ENCODE measurements at places on chromosomes 16 and 17. TPM values are rescaled to one million over a fixed set of nuclear protein-coding genes. Genes with fewer than 3 reads are reported as not detected.

MAPT gene
- total RNA-seq = 4.6 TPM

DNA sequence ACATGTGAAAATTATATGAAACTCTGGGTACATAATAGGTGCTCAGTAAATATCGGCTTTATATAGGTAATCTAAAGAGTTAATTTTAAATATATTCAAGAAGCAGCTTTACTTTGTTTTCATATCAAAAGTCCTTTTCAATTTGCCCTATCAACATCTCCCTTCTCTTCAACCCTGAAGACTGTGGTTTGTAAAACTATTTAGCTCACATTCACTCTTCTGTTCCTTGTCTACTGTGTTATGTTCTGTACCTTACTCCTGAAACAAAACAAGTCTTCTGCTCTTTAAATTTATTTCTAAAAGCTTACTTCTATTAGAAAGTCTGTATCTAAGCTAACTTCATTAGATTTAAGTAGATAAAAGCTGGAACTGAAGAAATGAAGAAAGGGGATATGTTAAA lies 301.7 kb upstream of the PMFBP1 start:
- no peak for DNase-seq

DNA sequence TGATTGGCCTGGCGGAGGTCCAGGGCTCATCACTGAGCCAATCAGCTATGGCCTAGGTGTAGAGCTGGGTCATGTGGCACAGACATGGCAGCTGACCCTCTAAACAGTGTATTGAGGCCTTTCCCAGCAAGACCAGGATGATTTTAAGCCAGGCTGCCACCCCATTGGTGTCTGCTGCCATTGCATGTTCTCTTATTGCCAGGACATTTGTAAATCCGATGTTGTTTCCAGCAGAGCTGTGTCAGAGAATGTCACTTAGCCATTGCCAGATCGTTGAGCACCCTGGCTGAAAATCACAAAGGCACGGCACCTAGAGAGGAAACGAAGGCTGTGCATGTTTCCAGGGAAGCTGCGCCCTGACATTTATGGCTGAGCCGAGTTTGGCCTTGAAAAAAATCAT lies 33.4 kb downstream of the RBFOX1 start:
- DNase-seq = no peak

TEX19 gene
- total RNA-seq = not detected

GRCh38 chr17:14752011-14752410 lies 451.1 kb downstream of the HS3ST3B1 start:
- no peak for DNase-seq

DNA sequence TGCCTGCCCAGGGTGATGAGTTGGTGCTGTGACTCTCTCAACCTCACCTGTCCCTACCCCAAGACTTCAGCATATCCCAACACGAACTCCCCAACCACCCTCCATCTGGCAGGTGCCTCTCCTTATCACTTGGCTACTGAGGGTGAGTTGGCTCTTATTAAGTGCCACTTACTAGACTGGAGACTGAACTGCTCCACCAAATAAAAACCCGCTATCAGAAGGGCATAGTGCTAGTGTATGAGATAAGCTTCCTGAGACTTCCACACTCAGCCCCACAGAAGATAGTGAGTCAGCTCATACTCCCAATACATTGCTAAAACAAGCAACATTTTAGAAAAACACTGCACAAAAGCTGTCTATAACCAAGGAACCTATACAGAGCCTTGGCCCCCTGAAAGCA lies 16.0 kb upstream of the CCL18 start:
- no peak for DNase-seq

GRCh38 chr17:67633751-67634211 lies 84.0 kb upstream of the NOL11 start:
- DNase-seq = no peak

GRCh38 chr16:23832882-23833281 lies 2.9 kb upstream of the PRKCB start:
- no peak for DNase-seq

GRCh38 chr17:17183744-17184143 lies 22.4 kb downstream of the PLD6 start:
- DNase-seq = no peak

CD300LF gene
- total RNA-seq = not detected

PLLP gene
- 0.55 TPM for total RNA-seq

- DNase-seq = no peak
Observed at GRCh38 chr17:21301593-21302550, 17.4 kb downstream of the MAP2K3 start.

GRCh38 chr16:78838276-78838675 lies 738.8 kb downstream of the WWOX start:
- DNase-seq = no peak

TMEM132E gene
- total RNA-seq = not detected

DNA sequence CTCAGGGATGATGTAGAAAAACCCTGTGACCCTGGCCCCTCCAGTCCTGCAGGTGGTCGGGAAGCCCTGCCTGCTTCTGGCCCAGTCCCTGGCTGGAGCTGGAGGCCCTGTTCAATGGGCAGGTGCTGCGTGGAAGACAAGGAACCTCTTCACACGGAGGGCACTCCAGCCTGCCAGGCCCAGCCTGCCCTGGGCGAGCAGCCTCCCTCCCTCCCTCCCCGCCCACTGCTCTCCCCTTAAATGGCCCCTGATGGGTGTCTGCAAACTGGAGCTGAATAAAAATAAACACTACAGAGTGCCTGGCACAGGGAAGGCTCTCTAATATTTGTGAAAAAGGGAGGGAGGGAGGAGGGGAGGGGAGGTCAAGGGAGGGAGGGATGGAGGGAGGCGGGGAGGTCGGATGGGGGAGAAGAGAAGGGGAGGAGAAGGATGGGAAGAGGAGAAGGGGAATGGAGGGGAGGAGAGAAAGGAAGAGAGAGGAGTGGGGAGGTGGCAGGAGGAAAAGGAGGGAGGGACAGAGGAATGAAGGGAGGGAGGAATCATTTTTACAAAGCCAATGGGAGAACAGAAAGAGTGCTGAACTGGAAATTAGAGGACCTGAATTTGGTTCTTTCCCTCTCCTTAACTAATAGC lies 222.8 kb upstream of the TNRC6C start:
- DNase-seq = no peak

PIMREG gene
- 96.3 TPM for total RNA-seq

DNA sequence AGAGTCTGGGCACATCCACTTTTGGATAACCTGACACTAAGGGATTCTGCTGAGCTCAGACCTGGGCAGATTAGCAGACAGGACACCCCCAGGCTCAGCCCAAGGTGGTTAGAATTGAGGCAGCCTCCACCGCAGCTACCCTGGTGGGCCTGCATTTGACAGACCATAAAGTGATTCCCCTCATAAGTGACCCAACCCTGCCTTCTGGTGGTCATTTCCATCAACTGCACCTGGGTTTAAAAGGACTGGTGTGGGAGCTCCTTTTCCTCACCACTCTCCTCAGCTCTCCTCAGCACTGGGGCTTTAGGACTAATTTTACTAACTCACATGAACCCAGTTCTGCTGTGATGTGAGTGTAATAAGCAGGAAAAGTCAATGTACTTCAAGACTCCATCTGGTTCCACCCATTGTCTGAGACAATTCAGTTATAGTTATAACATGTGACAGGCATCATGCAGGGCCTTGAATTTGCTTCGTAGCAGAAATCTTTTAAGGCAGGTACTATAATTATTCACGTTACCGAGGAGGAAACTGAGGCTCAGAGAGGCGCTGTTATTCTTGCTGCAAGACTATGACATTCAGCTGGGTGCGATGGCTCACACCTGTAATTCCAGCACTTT lies 42.5 kb downstream of the MYH3 start:
- DNase-seq = peak; percentile 68

- DNase-seq = no peak
Observed at GRCh38 chr16:84924331-84925091, 86.8 kb downstream of the ZDHHC7 start.

DNA sequence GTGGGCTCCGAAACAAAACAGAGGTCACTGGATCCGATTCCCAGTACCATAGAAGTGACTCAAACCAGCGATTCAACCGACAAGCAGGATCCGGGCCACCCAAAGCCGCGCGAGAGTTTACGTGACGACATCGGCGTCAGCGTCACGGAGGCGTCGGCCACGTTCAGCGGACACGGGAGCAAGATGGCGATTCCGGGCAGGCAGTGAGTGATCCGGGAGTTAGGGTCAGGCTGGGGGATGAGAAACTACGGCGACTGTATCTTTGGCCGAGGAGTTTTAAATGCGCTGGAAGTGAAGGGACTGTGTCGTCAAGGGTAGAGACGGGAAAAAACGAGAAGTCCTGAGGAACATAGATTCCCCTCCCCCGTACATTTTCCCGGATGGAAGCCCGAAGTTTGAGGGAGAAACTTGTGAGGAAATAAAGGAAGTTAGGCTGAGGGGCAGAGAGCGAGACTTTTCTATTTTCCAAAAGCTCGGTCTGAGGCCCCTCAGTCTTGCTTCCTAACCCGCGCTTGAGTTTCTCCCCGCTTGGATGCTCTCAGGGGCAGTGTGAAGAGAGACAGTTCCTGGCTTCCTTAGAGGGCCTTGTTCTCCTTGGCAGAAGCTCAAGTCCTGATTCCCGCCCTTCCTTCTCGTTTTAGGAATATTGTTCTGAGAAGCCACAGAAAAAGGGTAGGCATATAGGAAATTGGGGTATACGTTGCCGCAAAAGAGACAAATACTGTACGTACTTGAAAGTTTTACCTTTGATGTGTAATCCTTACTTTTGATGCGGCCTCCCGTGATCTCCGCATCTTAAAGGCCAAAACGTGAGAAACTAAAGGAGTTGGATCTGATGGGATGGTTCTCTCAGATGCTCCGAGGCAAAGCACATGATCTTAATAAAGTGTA lies at the start of gene NSRP1:
NSRP1 (plus strand) TSS at position 156 of the 891 bp plus-strand sequence; CDS start at position 184, 28 bp downstream.
- DNase-seq = peak; percentile 92

ARRB2 gene
- 12.3 TPM for total RNA-seq

GDPD1 gene
- total RNA-seq = 0.29 TPM

NPIPB6 gene
- total RNA-seq = not detected

DNA sequence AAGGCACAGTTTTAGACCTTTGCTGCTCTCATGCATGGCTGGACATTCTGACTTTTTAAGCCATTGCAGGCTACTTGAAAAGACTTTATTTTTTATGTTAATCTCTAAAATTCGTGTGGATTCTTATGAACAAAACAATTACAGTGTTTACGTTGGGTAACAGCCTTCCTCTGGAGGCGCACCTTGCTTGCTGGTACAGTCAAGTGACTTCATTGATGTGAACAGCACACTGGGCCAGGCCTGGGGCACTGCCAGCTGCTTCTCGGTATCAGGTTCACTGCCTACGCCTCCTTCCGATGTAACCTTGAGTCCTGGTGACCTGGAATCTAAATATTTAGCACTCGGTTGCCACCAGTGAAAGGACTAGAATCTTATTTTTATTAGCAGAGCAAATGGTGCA lies 27.8 kb downstream of the MARCHF10 start:
- DNase-seq = no peak

KRTAP9-2 gene
- not detected for total RNA-seq

TBC1D3E gene
- total RNA-seq = not detected

DNA sequence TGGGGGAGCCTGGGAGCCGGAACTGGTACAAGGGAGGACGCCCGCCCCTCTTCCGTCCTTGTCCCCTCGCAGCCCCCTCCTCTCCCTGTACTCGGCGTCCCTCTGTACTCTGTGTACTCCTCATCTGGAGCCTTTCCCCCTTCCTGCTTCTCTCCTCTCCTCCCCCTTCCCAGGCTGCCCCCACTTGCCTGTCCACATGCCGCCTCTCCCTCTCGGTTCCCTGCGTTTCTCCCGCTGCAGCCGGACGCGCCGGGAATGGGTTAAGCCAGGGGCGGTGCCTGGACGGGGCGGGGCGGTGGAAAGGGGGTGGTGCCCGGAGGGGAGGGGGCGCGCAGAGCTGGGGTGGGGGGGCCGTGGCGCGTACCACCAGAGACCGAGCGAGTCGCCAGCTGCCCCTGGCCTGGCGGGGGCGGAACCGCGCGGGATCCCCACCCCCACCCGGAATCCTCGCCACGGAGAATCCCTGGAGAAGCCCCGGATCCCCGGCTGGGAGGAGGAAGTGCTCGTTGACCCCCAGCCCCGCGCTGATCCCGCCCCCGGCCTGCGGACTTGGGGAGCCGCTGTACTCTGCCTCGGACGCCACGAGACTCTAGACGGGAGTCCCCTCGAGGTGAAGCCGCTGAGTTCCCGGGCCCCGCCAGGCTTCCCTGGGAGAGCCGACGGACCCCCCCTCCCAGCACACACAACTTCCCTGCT lies 22.6 kb downstream of the GJD3 start:
- no peak for DNase-seq

FBXO31 gene
- 18.4 TPM for total RNA-seq

DNA sequence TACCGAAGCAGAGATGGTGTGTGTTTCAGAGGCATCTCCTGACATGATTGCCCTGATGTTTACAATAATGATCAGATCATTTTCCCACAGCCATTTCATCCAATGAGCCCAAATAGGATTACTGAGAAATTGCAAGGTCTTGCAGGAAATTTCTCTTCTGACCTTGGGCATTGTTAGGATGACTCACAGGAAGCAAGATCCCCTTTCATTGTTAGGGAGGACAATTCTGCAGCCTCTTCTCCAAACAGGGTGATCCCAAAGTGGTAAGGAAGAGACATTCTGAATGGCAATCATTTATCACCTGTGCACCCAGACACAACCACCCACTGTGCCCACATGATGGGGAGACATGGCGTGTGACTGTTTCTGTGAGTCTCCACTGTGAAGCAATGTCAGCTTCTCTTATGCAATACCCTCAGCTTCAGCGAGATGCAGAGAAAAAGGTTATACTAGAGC lies 306.7 kb upstream of the XYLT1 start:
- DNase-seq = no peak

- DNase-seq = no peak
Observed at GRCh38 chr17:47898241-47898640, 2.2 kb downstream of the SP2 start.

GRCh38 chr17:81253358-81254131 lies 14.4 kb downstream of the NDUFAF8 start:
- DNase-seq = peak; percentile 52

DNA sequence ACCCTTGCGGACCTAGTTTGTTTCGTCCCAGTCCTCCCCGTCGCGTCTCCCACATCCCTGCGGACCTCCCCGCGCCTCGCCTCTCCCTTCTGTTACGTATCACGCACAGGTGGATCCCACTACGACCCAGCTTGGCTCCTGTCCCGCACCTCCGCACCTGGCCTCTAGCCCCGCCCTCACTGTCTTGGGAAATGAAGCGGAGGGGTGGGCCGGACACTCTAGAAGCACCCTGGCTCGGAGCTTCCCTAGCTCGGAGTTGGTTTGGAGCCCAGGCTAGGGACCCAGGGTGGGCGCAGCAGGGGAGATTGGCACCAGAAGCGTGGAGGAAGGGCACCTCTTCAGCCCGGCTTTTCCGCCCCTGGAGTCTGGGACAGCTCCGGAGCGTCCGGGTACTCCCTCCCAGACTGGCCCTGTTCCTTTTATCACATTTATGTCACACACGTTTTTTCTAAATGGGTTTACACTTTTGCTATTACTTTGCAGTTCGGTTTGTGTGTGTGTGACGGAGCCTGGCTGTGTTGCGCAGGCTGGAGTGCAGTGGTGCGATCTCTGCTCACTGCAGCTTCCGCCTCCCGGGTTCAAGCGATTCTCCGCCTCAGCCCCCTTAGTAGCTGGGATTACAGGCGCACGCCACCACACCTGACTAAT lies 1.4 kb upstream of the CEMP1 start:
- no peak for DNase-seq
